Activated naive CD4-positive, alpha-beta T cell (primary cell): ENCODE measurements at places on chromosomes 12 and 14.

DNA sequence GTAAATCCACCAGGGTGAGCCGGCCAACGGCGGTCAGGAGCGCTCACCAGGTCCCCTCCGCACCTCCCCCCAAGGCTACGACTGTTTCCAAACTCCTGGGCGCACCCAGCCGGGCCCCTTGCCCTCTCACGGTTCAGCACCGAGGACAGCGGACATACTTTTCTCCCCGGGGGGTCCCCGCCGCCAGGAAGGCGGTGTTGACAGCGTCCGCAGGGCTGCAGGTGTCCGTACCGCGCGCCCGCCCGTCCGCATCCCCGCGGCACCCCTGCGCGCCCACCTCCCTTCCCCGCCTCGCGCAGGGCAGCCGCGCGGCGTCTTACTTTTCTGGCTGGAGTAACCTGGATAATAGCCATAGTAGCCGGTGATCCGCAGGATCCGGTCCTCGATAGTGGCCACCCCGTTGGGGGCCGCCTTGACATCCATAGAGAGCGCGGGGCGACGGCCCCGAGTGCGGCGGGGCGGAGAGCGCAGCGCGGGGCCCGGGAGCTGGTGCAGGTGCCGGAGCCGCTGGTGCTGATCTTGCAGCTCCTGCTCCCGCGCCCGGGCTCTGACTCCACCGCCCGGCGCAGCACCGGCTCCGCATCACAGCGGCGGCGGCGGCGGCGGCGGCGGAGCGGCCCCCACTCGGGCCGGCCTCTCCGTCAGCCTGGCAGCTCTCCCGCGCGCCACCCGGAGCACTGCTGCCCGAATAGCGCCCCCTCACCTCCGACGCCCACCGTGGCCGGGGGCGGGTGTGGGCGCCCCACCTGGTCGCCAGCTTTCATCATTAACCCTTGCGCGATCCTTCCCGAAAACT lies at the start of gene SLC35F4:
SLC35F4 (minus strand) TSS at position 690 of the 796 bp plus-strand sequence.
- DNase-seq, result no peak

- DNase-seq, result no peak
Measured at GRCh38 chr12:110023059-110023980, 24.1 kb downstream of the ANKRD13A start.

DNA sequence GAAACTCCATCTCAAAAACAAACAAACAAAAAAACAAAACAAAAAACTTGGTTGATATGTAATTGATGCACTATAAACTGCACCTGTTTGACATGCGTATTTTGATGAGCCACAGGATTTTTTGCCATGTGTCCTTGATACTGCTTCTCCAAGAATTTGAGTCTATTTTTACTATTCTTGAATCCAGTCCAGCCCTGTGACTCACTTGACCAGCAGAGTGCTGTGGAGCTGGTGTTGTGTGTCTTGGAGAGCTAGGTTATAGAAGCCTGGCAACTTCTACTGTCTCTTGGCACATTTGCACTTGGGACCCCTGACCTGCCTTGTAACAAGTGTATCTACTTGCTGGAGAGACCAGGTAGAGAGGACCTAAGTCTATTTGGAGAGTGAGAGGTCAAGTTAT lies 52.0 kb downstream of the KLRG1 start:
- DNase-seq, result no peak

GRCh38 chr14:99317231-99318090 lies 45.5 kb upstream of the BCL11B start:
- DNase-seq, result no peak

- DNase-seq, result no peak
Measured at GRCh38 chr12:71594214-71594948, 69.3 kb downstream of the ZFC3H1 start.

GRCh38 chr12:78698747-78699146 lies 165.8 kb upstream of the SYT1 start:
- no peak for DNase-seq

DNA sequence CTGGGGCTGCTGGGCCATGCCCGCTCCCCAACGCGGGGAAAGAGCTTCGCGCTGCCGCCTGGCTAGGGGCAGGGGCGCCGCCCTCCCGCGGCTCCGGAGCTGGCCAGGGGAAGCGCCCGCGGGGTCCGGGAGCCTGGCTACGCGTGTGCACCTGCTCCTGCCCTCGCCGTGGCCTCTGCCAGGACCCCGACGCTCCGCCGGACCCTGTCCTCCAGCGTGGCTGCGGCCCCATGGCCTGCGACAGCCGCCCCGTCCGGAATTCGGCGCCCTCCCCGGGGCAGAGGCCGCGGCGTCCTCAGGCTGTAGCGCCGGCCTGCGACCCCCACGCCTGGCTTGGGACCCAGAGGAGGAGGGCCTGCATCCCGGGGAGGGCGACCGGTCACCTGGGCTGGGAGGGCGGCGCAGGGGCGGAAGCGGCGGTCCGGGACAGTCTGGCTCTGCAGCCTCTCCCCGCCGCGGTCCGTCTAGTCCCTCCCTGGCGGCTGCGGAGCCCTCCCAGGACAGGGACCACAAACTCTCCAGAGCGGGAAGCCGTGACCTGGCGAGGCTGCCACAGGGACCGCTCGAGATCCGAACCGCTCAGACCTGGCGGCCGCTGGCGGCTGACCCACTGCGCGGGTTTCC lies 85.6 kb downstream of the ALG10 start:
- no peak for DNase-seq

DNA sequence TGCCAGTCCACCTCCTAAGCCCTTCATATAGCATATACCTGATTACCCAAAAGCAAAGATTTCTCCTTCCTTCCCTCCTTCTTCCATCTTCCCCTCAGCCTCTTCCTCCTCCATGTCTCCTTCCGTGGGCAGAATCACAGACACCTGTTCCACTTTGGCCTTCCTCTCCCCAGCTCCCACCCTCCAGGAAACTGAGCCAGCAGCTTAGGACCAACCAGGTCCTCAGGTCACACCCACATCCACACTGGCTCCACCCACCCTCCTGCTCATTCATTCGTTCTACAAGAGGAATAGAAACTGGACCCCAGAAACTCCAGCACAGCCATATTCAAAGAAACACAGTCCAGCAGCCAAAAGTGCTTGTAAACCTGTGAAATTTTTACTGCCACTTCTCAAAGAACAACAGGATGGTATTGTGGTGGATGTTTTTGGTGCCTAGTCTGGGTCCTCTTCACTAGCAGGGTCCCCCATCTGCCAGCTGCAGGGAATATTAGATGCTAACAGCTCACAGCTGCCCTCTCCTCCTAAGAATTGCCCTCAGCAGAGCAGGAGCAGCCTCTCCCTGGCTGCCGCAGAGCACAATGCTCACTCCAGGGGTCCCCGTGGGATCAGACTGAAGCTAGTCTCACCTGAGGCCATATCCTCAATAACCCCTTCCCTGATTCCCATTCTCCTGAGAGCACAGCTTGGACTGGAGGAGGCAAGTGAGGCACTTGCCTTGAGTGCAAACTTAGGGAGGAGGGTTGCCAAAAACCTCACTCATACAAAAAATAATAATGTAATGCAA lies 18.4 kb downstream of the CMKLR1 start:
- no peak for DNase-seq
